ENCODE measurements at places on chromosomes 2 and 18. TPM values are rescaled to one million over a fixed set of nuclear protein-coding genes. Genes with fewer than 3 reads are reported as not detected.

Gene CRIM1
- 95.7 TPM for polyA plus RNA-seq

Gene KCNIP3
- 14.4 TPM for polyA plus RNA-seq

Gene ERMN
- polyA plus RNA-seq, result 0.06 TPM

Gene DNAJC5G
- polyA plus RNA-seq, result 0.76 TPM

DNA sequence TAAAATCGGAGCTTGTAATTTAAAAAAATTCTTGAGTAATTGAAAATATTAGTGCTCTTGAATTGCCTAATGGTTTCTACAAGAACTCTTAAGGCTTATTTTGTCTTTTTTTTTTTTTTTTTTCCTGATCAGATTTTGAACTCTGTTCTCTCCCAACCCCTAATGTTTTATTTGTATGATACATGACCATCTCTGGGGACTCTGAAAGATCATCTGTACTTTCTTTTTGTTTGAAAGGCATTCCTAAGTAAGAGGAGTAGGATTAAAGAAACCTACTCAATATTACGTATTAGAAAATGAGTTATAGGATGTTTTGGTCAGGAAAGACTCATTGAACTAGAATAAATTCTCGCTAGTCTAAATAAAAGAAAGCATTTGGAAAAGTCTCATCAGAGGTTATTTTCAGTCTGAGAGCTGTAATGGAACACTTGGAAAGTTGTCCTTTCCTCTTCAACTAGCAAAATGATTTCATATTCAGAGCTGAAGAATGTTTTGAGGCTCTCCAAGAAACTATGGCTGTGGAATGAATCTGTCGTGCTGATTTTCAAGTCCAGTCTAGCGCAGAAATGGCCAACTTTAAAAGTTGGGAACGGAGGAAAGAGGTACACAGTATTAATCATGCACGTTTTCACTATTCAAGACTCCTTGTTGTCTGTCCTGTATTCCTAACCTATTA lies 182.7 kb downstream of the PRPF40A start:
- DNase-seq, result no peak

DNA sequence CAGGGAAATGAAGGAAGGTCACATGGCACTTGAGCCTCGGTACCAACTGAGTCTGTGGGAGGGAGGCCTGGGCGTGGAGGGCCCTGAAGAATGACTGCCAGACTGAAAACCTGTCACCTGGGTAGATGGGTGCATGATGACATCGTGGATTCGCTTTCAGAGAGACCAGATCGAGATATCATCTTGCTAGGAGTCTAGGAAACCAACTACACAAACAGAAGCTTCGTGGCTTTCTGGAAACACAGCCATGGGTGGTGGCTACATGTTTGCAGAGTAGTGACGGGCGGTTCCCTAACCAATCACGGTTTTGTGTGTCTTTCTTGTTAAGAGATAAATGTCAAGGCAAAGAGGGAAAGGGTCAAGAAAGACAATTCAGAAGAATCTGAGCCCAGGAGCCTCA lies 155.0 kb downstream of the EIPR1 start:
- no peak for DNase-seq

GRCh38 chr18:45974088-45974536 lies 7.0 kb upstream of the EPG5 start:
- DNase-seq, result peak; percentile 34

DNA sequence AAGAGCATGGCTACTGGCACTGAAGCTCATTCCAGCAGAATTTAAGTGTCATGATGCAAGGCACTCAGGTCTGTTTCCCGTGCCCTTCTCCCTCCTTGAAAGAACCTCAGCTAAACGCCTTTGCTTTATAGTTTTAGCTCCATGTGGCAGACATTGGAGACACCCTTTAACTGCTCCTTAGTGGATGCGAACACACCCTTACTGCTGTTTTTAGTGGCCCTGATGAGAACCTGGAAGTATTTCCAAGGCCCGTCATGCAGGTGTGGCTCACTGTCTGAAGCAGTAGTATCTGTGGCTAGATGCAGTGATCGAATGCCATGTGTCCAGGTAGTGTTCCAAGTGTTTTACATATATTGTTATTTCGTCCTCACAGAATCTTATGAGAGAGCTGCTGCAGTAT lies 28.3 kb downstream of the KIF5C start:
- no peak for DNase-seq

DNA sequence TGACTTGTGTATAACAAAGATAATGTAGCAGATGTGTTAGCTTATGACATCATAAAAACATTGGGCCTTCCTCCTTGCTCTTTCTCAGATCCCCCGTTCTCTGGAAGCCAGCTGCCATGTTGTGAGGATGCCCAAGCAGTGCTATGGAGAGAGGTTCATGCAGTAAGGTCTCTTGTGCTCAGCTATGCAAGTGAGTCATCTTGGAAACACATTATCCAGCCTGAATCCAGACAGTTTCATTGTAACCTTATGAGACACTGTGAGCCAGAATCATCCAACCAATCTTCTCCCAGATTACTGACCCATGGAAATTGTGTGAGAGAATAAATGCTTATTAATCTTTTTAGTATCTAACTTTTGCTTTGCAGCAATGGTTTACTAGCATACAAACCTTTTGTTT lies 60.8 kb downstream of the ST6GAL2 start:
- no peak for DNase-seq

DNA sequence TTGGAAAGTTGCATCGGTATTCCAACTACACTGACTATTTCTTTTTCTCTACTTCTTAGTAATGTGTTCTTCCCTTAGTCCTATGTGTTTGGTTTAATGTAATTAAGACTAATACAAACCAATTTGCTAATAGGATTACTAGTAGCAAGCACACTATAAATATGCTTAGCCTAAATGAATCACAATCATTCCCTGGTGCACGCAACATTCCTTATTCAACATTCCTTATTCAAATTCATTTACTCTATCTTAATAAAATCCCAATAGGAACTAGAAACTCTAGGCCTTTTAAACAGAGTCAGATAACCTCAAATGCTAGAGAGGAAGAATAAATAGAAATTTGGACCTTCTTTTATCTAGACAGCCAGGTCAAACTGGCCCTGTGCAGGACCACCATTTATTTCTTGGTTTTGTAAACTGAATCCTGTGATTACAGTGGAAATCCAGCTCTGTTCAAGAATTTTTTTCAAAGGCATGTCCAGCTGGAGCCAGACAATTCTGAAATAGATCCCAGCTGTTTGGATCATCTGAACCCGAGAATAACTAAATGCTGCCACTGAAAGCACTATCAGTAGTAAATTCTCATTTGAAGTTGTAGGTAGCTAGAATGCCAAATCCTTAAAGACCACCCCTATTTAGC lies 103.1 kb downstream of the PPP1R1C start:
- DNase-seq, result no peak

DNA sequence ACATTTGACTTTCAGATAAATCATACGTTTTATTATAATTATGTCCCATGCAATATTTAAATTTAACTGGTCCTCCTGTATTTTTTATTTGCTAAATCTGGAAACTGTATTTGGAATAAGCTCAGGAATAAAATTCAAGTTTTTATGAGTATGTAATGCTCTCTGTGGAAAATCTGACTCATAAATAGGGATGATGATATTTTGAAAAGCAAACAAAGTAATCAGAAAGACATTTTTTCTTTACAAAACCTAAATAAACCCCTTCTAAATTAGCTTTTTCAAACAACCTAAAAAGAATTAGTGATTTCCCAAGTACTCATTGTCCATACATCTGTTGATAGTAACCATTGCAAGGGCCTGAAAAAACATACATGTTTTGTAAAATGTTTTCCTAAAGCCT lies 41.1 kb downstream of the ASB1 start:
- no peak for DNase-seq

- DNase-seq, result no peak
These were observed 2.1 kb downstream of the EML6 start for GRCh38 chr2:54725343-54726099.

DNA sequence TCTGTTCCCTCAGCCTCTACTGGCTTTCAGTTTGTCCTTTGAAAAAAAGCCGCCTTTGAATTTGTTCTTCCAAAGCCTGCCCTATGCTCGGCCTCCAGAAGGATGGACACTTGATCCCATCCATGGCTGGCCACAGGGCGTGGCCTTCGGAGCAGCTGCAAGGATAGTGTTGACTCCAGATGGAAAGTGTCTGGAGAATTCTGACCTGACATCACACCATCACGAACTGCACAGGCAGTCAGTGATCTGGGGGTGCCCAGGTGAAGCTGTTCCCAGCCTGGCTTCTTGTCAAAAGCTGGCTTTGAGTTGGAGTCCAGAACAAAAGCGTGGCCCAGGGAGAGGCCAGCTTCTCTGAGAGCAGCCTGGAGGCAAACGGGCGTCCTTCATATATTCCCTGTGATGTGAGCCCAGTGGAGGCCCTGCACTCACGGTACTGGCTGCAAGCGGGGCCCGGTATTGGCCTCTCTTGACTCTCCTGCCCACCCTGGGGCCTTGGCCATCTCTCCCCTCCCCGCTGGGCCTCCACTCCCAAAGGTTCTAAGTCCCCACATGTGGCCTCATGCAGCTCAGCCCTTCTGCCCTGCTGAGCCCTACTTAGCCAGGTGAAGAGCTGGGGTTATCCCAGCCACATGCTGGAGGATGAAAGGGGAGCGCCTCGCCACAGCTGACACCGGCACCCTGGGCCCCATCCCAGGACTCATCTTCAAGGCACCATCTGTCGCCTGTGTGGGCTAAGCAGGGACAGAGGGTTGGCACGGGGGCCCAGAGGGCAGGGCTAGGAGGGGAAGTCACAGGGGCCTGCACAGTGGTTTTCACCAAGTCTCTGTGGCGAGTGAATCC lies 20.4 kb upstream of the ATOH8 start:
- no peak for DNase-seq

DNA sequence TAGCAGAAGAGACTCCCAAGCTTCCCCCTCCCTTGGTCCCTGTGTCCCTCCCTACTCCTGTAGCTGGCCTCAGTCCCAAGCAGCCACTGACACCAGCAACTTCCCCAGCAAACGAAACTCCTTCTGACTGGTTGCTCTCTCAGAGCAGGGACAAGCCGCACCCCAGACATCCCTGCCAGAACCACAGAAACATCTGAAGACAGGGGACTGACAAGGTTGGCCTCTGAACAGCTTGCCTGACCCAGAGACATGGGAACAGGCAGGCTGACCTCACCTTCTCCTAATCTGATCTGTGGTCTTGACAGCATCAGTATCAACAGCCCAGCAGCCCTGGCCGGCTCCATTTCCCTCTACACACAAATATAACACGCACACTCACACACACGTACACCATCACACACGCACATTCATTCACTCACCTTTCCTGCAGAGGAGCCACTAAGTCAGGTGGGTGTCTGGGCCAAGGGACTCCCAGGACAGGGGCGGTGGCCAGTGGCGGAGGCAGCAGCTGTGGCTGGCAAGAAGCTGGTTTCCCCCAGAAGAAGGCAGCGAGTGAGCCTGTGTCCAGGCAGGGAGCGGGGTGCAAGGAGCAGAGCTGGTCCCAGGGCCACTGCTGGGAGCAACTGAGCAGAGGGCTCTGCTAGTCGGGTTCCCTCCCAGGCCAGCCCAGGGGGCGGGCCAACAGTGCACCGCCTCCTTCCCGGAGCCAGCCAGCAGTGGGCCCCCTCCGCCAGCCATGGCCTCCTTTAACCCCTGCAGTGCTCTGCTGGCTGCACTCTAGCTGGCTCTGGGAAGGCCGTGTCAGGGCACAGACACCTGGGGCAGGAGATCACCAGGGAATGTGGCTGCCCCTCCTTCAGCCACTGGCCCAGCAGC lies 59.1 kb downstream of the TNS1 start:
- peak; percentile 63 for DNase-seq

DNA sequence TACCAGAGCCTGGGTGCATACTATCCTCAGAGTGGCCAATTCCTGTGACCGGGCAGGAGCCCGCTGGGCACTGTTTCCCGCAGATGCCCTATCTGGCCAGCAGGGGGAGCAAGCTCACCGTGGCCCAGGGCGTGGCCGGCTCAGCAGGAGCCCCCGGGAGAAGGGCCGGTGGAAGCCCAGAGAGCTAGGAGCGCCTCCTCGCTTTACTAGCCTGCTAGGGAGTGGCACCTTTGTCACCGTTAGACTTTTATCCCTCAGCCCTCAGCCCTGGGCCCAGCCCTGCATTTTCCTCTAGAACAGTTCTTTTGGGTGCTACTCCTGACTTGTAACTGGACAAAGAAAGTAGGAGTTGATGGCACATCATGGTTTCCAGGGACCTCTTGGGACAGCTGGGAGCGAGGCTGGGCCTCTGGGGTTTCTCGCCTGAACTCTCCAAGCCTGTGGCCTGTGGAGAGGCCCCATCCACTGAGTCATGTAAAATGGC lies 24.0 kb downstream of the TMEM177 start:
- DNase-seq, result no peak

DNA sequence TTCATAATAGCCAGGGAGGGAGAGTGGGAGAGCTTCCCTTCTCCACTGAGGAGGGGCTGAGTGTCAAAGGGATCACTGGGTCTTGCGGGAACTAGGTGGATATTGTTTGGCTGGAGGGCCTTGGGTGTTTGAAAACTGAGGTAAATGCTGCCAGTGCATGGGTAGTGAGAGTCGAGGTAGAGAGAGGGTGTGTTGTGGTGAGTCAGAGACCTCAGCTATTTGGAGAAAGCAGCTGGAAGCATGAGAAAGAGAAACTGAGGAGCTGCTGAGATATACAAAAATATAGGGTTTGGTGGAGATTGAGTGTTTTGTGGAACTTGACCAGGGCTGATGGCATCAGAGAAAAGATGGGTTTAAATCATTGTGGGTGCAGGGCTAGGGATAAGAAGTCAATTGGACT lies 127.0 kb upstream of the CCDC195 start:
- DNase-seq, result no peak

DNA sequence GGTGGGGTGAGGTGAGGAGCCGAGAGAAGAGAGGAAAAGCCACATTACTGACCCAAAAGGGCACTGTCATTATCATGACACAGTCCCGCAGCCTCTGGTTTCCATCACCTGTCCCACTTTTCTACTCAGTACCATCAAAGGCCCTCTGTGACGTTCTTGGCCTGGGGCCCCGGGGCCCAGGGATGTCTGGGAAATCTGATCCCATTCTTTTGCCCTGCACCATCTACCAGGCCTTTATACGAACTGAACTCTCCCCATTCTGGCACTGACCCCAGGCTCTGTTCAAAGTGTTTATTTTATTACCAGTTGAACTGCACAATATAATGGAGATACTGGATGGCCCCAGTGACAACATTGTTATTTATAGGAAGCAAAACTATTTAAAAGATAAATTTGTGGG lies 89.1 kb downstream of the COL6A3 start:
- no peak for DNase-seq

DNA sequence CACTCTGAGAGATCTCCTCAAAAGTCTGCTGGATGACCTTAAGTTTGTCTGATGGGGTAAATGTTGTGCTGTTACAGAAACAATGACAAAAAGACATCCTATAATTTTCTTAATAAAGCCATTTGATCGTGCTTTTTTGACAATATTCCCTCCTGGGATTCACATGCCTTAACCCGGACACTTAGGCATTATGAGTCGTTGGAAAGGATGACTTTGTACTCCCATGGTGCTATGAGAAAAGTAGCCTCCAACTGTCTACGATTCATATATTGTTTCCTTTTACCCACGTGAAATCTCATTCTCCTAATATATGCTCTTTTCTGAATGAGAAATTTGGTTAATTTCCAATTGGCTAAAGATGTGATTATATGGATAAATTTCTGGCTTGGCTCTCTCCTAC lies 6.1 kb upstream of the MPP4 start:
- no peak for DNase-seq

- no peak for DNase-seq
These were observed 645.1 kb downstream of the CNTNAP5 start for GRCh38 chr2:124670187-124670586.

Measured in right renal cortex interstitium (tissue), 3 donors.